ENCODE measurements at places on chromosomes 2 and 18.

GRCh38 chr2:237858294-237859081 is 935 bp upstream of the RAMP1 start:
- no peak for DNase-seq

GRCh38 chr2:239283961-239284795 is 116.6 kb downstream of the HDAC4 start:
- DNase-seq = no peak

DNA sequence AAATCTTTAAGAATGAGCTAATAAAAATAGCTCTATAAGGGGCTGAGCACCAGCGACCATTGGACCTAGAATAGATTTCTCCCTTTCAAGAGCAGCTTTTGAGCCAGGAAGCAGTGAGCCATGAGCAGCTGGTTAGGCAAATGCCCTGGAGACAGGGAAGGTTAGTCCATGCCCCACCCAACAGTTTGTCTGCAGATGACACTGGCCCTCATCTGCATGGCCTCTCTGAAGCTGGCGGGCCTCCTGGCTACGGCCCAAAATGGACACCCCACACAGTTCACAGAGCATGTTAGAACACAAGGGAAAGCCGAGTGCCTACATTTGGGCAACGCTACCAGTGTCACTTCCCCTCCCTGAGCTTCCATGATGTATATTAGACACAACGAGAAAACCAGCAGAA is 201.1 kb downstream of the MGAT5 start:
- DNase-seq = no peak

DNA sequence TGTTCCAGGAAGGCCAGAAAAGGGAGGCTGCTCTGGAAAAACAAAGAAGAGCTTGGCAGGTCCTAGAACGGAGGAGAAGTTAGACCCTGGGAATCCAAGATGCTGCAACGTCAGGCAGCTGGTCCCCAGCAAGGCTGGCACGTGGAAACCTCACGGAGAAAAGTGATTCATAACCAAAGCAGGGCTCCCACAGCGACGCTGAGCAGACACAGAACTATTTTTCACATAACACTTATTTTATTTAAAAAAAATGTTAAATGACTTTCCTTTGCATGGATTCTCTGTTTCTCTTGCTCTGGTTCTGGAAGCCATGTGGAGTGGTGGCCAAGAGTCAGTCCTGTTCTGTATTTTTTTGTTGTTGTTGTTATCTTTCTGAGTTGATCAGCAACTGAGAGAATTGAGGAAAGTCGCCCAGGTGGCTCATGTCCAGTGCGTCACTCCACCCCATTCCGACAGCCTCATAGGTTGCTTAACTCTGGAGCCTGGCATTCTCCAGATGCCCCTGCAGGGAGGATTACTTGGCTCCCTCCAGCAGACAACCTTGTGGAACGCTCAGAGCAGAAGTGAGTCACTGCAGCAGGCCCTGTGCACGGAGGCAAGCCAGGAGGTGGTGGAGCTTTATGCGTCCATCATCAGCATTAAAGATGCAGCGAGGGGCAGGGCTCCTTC is 229.9 kb upstream of the HDAC4 start:
- no peak for DNase-seq

DNA sequence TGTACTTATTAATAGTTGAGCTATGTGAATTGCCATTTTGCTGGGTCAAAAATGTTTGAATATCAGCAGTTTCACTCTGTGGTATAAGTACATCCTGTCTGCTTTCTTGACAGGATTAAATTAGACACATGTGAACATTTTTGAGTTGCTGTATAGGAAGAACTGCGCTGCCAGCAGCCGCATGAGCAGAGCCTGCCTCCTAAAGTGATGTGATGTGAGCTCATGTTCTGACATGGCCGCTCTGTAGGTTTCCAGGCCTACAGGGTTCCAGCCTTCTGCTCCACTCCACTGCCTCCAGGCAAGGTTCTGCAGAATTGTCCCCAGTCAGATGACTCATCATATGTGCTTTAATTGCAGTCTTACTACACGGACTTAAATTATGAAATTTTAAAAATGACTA is 119.7 kb upstream of the NFATC1 start:
- DNase-seq = no peak

Measured in activated gamma-delta T cell treated with anti-CD3 and anti-CD28 coated beads, Interleukin-2, amount 50 U/mL, for 16 hours (primary cell).